ENCODE measurements at places on chromosomes 5 and 9. TPM values are rescaled to one million over a fixed set of nuclear protein-coding genes. Genes with fewer than 3 reads are reported as not detected.

- no peaks in the 10 kb centered on the region for H3K36me3 ChIP-seq
- H3K27ac ChIP-seq = no peak overlapping the region
- no peak overlapping the region for H3K4me3 ChIP-seq
- no peak for DNase-seq
- H3K27me3 ChIP-seq = no peaks in the 10 kb centered on the region
Measured at GRCh38 chr9:81462801-81463200, 226.5 kb downstream of the TLE1 start.

DNA sequence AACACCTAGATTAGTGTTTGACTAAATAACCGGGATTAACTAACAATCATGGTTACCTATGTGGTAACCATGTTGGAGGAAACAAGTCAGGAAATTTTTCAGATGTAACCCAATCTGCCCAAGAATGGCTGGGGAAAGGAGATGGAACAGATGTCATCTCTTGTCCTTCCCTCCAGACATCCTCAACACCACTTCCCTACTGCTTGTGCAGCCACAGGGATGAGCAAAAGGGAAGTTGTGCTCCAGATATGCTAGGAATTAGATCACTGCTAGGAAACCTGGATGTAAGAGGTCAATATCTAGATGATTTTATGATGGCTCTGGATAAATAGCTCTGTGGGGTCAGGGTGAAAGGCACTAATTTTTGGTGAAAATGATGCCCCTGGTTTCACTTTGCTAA, 61.3 kb upstream of the ELL2 start:
- no peak for DNase-seq
- no peaks in the 10 kb centered on the region for H3K36me3 ChIP-seq
- no peaks in the 10 kb centered on the region for H3K27me3 ChIP-seq
- no peak overlapping the region for H3K4me3 ChIP-seq
- no peak overlapping the region for H3K27ac ChIP-seq

DNA sequence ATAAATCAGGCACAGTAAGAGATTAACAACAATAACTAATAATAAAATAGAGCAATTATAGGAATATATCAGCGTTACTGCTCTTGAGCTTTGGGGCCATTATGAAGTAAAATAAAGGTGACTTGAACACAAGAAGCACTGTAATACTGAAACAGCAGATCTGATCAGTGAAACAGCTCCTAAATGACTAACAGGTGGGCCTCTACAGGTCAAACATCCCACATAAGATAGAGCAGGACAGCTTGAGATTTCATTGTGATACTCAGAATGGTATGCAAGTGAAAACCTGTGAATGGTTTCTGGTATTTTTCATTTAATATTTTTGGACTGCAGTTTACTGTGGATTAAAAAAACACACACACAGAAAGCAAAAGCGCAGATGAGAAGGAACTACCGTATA, 24.0 kb upstream of the MAP3K1 start:
- no peak overlapping the region for H3K4me3 ChIP-seq
- no peak for DNase-seq
- H3K4me1 ChIP-seq = no peaks in the 10 kb centered on the region
- H3K36me3 ChIP-seq = no peaks in the 10 kb centered on the region

- no peak overlapping the region for H3K27ac ChIP-seq
- H3K27me3 ChIP-seq = no peaks in the 10 kb centered on the region
- no peaks in the 10 kb centered on the region for H3K36me3 ChIP-seq
Measured at GRCh38 chr5:128674837-128675446, 136.9 kb upstream of the FBN2 start.

GRCh38 chr5:112436144-112436543, 17.1 kb upstream of the EPB41L4A start:
- H3K27ac ChIP-seq = no peak overlapping the region
- no peak for DNase-seq
- no peaks in the 10 kb centered on the region for H3K4me1 ChIP-seq
- H3K27me3 ChIP-seq = peaks cover 4% of the 10 kb centered on the region
- no peaks in the 10 kb centered on the region for H3K36me3 ChIP-seq

- no peaks in the 10 kb centered on the region for H3K27me3 ChIP-seq
- no peak overlapping the region for H3K4me3 ChIP-seq
- H3K27ac ChIP-seq = no peak overlapping the region
- no peaks in the 10 kb centered on the region for H3K4me1 ChIP-seq
Measured at GRCh38 chr5:27947088-27947487, 908.7 kb upstream of the CDH9 start.

- no peak for DNase-seq
- H3K27ac ChIP-seq = no peak overlapping the region
- no peak overlapping the region for H3K4me3 ChIP-seq
- H3K4me1 ChIP-seq = peaks cover 3% of the 10 kb centered on the region
- peaks cover 89% of the 10 kb centered on the region for H3K36me3 ChIP-seq
Measured at GRCh38 chr9:121778252-121779225, 127.1 kb downstream of the DAB2IP start.

DNA sequence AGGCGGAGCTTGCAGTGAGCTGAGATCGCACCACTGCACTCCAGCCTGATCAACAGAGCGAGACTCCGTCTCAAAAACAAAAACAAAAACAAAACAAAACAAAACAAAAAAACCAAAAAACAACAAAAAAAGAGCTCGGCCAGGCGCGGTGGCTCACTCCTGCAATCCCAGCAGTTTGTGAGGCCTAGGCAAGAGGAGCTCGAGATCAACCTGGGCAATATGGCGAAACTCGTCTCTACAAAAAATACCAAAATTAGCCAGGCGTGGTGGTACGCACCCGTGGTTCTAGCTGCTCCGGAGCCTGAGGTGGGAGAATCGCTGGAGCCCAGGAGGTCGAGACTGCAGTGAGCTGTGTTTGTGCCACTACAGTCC, 20.2 kb downstream of the TRIM7 start:
- DNase-seq = no peak
- H3K4me3 ChIP-seq = peak overlapping the region; percentile 57
- no peak overlapping the region for H3K27ac ChIP-seq

DNA sequence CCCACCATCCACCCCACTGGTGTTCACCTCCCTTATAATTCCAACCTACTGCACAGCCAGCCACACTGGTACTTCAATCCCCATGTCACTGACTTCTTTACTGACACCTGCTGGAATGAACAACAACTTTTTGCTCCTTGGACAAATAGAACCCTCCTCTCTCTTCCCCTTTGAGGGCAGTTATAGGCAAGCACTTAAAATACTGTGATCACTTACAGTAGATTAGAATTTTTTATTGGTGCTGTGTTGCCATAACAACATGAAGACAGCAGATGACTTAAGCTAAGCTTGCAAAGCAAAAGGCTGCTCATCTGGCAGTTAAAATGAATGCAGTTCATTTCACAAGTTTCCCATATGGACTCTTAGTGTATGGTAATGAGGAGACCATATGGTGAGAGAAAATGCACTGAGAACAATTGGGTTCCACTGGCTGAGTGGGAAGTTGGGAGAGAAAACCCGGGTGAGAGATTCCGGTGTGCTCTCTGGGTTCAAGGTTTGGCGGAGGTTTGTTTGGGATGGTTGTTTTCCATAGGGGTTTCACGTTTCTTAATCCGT, 374.3 kb downstream of the EBF1 start:
- H3K4me1 ChIP-seq = peaks cover 5% of the 10 kb centered on the region
- no peaks in the 10 kb centered on the region for H3K27me3 ChIP-seq
- no peak for DNase-seq
- no peaks in the 10 kb centered on the region for H3K36me3 ChIP-seq
- no peak overlapping the region for H3K27ac ChIP-seq

DNA sequence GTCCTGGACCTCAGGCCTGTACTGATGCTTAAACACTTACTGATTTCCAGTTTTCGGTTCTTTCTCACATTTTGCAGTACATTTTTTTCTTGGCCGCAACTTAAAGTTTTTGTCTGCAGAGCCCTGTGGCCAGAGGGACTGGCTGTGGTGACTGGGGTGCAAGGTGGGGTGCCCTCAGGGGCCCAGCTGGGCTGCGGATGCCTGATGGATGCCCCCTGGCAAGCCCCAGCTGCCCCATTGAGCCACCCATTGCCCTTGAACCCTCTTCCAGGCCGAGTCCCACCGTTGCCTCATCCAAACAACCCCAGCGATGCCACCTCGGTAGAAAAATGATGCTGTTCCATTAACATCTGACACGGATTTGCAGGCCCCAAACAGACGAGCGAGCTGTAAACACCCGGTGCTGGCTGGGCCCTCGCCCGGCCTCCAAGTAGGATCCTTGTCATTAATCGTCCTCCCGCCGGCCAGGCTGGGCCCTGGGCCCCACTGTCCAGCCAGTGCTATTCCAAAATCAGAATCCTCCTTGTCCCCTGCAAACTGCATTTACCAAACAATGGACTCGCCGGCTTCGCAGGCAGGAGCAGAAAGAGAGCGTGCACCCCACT, 107.9 kb downstream of the PHF2 start:
- no peaks in the 10 kb centered on the region for H3K4me1 ChIP-seq
- peak; percentile 56 for DNase-seq
- no peaks in the 10 kb centered on the region for H3K27me3 ChIP-seq
- no peaks in the 10 kb centered on the region for H3K36me3 ChIP-seq
- H3K27ac ChIP-seq = no peak overlapping the region

DNA sequence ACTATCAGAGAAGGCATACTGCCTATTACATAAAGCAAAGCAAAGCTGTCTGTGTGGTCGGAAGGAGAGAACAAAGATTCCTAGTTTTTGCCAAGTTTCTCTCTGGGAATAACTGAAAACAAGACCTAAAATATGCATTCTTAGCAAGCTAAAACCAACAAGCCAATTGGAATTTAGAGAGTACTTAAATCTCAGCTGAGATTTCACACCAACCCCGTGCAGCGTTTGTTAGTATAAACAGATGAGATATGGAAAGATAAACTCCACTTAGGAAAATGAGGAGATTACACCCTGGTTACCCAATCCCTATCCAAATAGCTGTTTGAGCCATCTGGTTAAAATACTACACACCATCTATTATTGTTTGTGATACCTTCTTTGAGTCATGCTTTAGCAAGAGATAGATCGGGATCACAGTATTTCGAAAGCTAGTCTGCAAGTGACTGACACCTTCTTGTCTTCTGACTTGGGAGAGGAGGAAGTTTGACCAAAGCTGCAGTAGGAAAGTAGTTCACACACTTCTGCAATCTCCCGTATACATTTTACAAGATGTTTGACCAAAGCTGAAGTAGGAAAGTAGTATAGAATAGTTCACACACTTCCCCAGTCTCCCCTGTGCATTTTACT, 18.2 kb downstream of the FAF2 start:
- no peak for DNase-seq
- peaks cover 22% of the 10 kb centered on the region for H3K36me3 ChIP-seq
- H3K27ac ChIP-seq = no peak overlapping the region
- H3K4me1 ChIP-seq = peaks cover 9% of the 10 kb centered on the region
- no peaks in the 10 kb centered on the region for H3K27me3 ChIP-seq

DNA sequence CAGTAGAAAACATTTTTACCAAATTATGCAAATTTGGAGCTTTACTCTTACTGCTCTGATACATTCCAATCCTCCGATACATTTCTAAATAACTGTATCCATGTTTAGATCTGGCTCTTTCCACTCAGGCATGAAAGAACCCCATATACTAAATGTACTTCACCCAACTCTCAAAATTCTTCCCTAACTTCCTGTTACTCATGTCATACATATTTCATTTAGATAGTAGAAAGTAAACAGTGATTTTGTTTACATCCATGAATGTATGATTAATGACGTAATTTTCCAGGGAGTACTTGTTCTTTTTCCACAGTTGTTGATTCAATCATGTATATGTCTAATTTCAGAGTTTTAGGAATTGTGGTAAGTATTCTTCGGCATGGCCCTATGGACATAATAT, 1426.5 kb upstream of the C9orf72 start:
- no peaks in the 10 kb centered on the region for H3K36me3 ChIP-seq
- no peaks in the 10 kb centered on the region for H3K27me3 ChIP-seq
- H3K27ac ChIP-seq = no peak overlapping the region

DNA sequence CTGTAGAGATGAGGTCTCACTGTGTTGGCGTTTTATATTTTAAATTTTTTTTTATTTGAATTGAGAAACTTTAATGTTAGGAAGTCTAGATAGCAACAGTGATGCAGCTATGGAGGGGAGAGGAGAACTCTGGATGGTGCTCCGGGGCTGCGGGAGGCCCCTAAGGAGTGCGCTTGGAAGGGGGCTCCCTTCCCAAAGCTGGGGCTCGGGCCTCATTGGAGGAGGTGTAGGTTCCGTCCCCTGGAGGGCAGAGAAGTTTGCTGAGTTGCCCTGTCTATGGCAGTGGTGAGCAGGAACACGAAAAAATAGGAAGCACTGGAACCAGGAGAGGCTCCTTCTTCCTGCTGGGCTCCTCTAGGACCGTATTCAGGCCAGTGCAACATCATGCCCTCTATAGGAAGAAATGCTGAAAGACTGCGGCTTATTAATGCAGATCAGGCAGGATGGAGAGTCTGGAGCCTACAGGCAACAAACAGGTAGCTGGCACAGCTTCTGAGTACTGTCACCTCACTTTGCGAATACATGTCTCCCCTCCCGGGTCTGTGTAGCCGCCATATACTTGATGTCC, 16.1 kb downstream of the AHRR start:
- H3K27ac ChIP-seq = no peak overlapping the region
- H3K4me3 ChIP-seq = no peak overlapping the region
- H3K27me3 ChIP-seq = no peaks in the 10 kb centered on the region
- H3K4me1 ChIP-seq = no peaks in the 10 kb centered on the region
- H3K36me3 ChIP-seq = no peaks in the 10 kb centered on the region

DNA sequence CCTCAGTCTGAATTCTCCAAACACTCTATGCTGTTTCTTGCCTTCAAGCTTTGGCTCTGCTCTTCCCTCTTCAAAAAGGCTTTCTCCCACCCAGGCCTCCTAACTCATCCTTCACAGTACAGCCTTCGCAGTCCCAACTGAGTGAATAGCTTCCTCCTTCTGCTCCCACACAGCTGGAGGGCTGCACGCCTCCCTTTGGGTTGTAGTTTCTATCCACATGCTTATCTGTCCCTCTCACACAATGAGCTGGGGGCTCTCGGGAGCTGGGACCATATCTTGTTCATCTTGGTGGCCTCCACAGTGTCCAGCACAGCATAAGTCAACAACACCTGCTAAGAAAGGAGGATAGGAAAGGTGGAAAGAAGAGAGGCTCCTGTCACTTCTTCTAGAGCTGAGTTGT, 69.5 kb upstream of the XPA start:
- no peaks in the 10 kb centered on the region for H3K36me3 ChIP-seq
- H3K27me3 ChIP-seq = no peaks in the 10 kb centered on the region
- H3K4me3 ChIP-seq = no peak overlapping the region
- H3K27ac ChIP-seq = no peak overlapping the region
- DNase-seq = no peak
- H3K4me1 ChIP-seq = no peaks in the 10 kb centered on the region

DNA sequence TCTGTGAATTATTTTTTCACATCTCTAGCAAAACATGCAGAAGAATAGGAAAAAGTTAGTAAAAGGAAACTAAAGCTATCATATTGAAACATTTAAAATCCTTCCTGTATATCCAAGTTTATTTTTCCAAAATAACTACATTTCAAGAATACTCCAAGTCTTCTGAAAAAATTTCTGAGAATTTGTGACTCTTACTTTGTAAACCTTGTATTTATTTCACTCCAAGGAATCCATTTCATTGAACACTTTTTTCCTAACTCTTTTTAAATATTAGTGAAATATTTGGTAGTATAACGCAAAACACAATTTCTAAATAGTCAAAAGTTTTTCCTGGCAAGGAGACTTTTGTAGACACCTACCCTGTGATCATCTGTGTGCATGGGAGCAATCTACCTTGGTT, 19.3 kb downstream of the ECM2 start:
- no peak for DNase-seq
- no peak overlapping the region for H3K4me3 ChIP-seq
- no peaks in the 10 kb centered on the region for H3K4me1 ChIP-seq
- no peaks in the 10 kb centered on the region for H3K27me3 ChIP-seq
- H3K36me3 ChIP-seq = peaks cover 5% of the 10 kb centered on the region
- H3K27ac ChIP-seq = no peak overlapping the region

ASPN gene
- 7.5 TPM for total RNA-seq

NELFB gene
- total RNA-seq = 47.2 TPM

PROB1 gene
- total RNA-seq = 1.9 TPM

GARNL3 gene
- total RNA-seq = 8.0 TPM

TLR4 gene
- 45.9 TPM for total RNA-seq

CREBRF gene
- 47.4 TPM for total RNA-seq

ECSCR gene
- 47.2 TPM for total RNA-seq

NKD2 gene
- 64.4 TPM for total RNA-seq

HOMER1 gene
- 7.4 TPM for total RNA-seq
